ENCODE measurements at places on chromosomes 1 and 21.
A peak's percentile ranks its signal among the peaks of the same experiment; 100 is the strongest.

DNA sequence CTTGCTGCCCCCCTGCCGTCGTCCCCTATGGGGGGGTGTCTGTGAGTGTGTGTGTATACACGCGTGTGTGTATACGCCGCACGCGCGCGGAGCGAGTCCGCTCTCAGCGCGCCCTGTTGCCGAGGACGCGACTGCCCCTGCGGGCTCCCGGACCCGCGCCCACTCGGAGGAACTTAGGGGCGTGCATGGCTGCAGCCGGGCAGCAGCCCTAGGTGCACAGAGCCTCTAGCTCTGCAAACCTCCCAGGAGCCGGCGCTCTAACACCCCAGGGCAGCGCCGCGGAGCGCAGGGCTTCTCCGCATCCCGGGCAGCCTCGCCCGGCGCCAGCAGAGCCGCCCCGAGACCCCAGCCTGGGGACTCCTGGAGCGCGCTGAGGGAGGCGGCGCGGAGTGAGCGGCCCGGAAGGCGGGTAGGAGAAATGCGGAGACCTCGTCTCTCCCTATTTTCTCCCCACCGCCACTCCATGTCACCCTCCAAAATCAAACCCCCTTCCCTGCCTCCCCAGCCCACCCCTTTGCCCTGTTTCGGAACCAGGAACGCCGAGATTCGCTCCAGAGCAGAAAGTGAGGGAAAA lies 574 bp downstream of the ITPKB start:
- peak; percentile 70 for DNase-seq

DNA sequence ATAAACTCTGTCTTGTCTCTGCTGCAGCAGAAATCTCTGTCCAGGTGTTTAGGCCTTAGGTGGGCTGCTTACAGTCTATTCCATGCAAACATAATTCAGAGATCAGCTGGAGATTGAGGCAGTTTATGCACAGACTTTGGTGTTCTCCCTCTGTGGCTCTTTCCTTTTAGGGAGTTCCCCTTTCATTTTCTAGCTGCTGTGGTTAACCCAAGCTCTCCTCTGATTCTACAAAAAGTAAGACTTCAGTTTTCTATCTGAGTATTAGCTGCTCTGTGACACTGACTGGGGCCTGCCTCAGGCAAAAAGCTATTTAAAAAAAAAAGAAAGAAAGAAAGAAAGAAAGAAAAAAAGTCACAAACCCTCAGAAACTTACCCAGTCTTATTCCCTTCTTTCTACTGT lies 211.1 kb downstream of the CAMTA1 start:
- DNase-seq, result no peak

DNA sequence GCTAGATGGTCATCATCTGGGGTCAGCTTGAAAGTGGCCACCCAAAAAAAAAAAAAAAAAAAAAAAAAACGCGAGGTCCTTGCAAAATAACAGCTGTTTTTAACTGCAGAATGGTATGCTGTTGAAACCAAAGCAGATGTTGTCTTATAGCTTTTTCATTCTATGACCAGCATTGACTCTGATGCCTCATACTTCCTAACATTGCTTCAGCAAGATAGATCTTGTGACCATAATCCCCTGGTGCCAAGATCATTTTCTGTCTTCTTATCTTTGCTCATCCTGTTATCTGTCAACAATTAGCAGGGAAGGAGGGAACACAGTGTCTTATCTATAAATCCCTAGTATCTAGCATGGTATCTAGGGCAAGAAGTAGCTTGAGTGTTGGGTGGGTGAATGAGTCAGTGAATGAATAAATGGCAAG lies 181.5 kb downstream of the PLPP3 start:
- DNase-seq, result no peak

DNA sequence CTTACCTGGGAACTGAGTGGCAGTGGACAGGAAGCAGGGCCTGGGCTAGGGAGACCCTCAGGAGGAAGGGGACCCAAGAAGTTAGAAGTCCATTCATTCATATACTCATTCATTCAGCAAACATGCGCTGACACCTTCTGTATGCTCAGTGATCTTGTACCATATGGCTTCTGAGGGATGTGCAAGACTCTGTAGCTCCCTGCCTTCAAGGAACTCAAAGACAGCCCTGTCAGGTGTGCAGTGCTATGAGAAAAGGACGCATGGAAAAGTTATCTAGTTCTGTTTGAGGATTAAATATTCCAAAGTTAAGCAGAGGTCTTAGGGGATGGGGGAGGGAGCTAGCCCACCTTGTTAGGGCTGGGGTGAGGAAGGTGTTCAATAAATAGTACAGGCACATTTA lies 12.5 kb downstream of the DMAP1 start:
- DNase-seq, result no peak

- DNase-seq, result no peak
Measured at GRCh38 chr1:47618222-47618720, 180.4 kb downstream of the FOXD2 start.

- no peak for DNase-seq
Measured at GRCh38 chr1:100543640-100544039, 5.7 kb downstream of the GPR88 start.

DNA sequence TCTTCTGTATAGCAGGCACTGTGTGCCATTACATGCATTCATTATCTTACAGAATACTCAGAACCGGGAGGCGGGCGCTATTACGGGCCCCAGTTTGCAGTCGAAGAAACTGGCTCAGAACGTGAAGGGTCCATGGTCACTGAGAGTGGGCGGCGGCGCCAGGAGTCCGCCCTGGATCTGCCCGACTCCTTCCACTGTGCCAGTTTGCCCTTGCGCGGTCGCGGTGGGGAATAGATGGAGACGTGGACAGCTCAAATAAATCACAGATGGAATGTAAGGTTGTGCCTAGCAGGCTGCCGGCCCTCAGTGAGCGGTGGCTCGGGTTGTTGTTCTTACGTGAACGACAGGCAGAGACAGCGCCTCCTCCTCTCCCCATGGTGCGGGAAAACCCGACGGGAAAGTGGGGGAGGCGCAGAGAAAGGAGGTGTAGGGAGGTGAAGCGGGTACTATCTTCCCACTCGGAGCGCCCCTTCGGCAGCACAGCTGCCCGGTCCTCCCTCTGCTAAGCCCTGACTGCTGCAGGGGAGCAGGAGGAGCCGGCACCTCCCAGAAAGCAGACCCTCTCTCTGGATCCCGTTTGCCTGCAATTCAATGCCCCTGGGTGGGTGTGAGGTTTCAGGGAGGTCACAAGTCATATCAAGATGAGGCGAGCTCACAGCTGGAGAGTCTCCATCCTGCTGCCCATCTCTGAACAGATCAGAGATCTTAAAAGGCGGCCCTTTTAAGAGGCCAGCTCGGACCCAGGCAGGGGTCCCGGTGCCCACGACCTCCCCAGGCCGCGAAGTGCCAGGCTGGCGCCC lies 1.1 kb downstream of the COL9A2 start:
- DNase-seq, result peak; percentile 59

Measured in activated naive CD8-positive, alpha-beta T cell treated with anti-CD3 and anti-CD28 coated beads, Interleukin-2, amount 10 ng/mL, durations not matched to agents 7 days and 5 days (primary cell).